OCI-M1 (cell line): ENCODE measurements at places on chromosomes 4 and X.

- DNase-seq, result no peak
These were observed 8.7 kb downstream of the SHROOM4 start for GRCh38 chrX:50805276-50805675.

DNA sequence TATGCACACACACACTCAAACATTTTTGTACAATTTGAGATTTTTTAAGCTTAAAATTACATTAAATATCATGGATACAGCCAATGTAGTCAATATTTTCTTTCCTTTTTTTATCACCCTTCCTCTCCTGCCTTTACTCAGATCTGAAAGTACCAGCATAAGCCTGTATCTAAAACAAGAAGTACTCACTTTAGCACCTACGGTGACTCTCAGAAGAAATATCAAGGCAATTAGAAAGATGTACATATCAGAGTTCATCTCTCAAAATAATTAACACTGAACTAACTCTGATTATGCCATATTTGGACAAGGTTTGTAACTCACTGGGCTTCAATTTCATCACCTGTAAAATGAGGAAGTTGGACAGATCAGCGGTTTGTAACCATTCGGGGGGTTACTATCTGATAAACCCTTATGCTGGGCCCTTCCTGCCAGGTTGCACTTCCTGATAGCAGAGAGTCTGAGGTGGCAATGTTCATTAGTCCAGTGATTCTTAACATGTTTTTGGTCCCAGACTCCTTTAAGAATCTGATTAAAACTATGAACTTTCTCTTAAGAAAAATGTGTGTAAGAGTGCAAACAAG is 5.7 kb upstream of the GPR174 start:
- DNase-seq, result peak; percentile 94

GRCh38 chr4:171714791-171715454 is 98.3 kb upstream of the GALNTL6 start:
- no peak for DNase-seq

DNA sequence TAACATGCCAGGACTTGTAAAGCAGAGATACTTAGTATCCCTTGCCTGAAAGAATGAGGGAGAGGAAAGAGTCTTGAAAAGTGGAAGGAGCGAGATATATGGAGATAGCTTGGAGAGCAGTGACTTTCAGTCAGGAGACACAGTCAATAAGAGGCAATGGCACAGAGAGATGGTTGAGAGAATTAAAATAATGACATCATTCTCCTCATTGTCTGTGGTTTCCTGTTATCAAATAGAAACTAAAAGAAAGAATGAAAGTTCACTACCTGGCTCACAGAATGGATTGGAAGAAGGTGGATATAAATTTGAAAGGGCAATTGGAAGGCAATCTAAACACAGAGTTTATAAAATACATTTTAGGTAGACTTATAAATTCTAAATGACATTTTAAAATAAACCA is 760.2 kb upstream of the AADAT start:
- peak; percentile 32 for DNase-seq

DNA sequence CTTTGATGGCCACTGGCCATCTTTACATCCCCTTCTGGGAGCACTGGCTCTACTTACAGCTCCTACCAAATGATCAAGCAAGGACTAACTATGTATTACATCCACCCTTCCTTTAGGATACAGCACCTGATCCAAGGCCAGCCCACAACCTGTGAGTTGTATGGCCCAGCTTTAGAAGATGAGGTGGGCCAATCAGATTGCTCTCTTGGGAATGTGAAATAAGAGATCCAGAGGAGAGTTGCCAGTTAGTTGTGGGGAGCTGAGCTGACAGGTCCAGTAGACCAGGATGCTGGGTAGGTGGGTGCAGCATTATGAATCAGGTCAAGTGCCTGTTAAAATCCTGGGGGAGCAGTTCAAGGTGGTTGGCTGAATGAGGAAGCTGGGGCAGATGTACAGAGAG is 111.5 kb downstream of the GNL3L start:
- DNase-seq, result no peak

DNA sequence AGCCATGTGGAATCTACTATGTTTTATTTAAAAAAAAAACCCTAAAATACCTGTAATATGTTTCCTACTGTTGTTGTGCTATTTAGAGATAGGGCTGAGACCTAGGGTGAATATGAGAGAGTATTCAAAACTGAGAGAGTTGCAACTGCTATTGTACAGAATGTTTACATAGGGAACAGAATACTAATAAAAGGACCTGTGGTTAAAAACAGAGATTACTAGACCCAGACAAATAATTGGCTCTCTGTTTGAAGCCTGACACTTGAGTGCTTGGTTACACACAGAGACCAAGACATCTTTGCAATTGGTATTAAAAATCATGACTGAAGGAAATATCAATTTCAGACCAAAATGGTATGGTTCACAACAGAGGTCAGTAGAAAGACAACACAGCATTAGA is 278.9 kb upstream of the GIMD1 start:
- no peak for DNase-seq

GRCh38 chrX:140923118-140923517 is 79.3 kb upstream of the SPANXB1 start:
- no peak for DNase-seq

DNA sequence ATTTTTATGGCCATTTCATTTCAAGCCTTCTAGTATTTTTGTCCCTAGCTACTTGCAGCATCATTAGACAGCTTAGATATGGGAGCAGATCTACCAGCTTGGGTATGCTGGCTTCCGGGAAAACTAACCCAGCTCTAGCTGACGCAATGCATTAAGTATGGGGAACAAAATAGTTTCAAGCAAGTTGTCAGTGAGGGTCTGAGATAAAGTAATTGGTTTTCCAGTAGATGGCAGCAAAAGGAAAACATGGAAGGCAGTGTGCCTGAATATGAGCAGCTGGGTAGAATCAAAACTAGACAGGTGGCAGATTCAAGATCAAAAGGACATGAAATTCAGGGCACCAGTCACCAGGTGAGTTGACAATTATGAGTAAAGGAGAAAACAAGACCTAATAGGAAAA is 340.9 kb upstream of the CTSO start:
- DNase-seq, result peak; percentile 94

- DNase-seq, result peak; percentile 95
These were observed 26.9 kb upstream of the HPSE start for GRCh38 chr4:83361416-83362103.

DNA sequence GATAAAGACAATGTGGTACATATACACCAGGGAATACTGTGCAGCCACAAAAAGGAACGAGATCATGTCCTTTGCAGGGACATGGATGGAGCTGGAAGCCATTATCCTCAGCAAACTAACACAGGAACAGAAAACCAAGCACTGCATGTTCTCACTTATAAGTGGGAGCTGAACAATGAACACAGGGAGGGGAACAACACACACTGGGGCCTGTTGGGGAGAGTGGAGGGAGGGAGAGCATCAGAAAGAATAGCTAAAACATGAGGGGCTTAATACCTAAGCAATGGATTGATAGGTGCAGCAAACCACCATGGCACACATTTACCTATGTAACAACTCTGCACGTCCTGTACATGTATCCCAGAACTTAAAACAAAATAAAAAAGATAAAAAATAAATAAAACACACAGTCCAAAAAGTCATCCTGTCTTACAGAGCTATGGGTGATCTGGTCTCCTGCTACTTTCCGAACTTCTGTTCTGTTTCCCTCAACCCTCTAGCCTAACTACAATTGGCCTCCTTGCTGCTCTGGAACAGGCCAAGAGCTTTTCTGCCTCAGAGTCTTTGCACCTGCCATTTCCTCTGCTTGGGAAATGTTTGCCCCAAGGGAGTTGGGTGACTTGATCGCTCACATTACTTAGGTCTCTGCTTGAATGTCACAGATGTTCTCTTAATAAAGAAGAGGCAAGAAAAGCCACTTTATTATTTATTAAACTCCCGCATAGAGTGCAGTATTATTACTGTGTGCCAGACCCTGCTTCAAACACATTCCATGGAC is 1.1 kb upstream of the CD38 start:
- no peak for DNase-seq

DNA sequence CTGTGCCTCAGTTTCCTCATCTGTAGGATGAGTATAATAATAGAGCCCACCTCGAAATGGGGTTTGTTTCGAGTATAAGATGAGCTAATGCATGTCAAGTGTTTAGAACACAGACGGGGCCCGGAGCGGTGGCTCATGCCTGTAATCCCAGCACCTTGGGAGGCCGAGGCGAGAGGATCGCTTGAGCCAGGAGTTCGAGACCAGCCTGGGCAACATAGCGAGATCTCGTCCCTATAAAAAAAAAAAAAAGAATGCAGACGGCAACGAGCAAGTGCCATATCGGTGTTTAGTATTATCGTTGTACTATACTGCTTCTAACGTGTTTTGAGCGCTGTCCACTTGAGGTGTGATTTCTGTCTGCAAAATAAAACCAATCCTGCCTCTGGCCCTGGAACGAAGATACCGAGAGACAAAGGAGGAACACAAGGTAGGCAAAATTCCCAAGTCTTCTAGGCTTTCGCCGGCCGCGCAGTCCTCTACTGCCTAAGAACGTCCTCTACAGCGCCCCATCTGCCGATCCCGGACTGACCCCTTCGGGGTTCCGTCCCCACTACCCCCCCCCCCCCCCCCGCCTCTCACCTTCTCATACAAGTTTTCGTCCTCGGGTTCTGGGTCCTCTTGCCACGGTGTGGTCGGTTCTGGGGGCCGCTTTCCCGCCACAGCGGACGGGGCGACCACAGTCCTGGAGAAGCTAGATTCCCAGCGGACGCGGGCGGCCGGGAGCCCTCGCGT is 442 bp downstream of the NDUFB11 start:
- peak; percentile 75 for DNase-seq

DNA sequence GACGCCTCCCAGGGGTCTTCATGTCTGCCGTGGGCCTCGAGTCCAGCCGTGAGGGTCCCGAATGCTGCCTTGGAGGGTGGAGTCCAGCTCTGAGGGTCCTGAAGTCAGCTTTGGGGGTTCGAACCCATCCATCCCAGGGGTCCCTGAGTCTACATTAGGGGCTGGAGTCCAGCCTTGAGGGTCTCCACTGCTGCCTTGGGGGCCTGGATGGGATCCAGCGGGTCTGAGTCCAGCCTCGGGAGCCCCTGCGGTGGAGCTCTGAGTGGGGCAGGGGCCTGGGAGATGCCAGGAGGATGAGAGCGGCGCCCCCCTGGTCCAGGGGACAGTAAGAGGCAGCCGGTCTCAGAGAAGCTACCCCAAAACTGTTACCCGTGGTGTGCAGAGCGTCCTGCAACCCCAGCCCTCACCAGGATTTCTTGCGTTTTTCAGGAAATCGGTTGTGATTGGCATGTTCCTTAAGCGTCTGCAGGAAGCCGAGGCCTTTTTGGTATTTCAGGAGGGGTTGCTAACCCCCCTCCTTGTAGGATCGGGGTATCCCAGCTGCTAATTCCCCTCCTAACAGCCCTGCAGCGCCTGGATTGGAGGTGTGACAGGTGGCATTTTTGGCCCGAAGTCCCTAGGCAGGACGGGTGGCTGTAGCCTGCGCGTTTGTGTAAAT is 1.7 kb upstream of the GTPBP6 start:
- DNase-seq, result no peak

- DNase-seq, result no peak
These were observed 24.2 kb upstream of the XPNPEP2 start for GRCh38 chrX:129714581-129714980.

- no peak for DNase-seq
These were observed 184.5 kb downstream of the CLCN4 start for GRCh38 chrX:10341309-10341708.

- no peak for DNase-seq
These were observed 74.9 kb upstream of the CBR4 start for GRCh38 chr4:169084954-169085353.

GRCh38 chr4:86416081-86416480 is 56.2 kb upstream of the MAPK10 start:
- DNase-seq, result no peak

DNA sequence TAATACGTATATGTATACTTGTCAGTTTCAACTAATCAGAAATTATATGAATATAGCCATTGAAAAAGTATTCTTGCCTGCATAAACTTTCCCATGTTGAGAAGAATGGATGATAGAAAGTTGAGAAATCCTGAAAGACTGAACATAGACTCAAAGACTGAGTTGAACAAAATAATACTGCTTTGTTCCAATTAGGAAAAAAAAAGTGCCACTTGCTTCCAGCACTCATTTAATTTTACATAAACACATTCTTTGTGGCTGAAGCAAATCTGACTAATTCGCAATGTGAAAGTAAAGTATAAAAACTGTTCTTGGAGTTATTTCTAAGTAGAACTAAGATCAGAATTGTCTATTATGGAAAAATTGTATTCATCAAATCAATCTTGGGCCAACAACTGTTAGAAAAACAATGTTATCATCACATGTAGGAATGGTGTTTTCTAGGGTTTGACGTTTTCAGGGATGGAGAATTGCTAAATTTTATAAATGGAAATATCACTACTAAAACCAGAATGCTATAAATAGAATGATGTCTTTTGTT is 2334.6 kb downstream of the PCDH7 start:
- DNase-seq, result no peak
